GM12864 (cell line): ENCODE measurements at places on chromosomes 2 and 18.

DNA sequence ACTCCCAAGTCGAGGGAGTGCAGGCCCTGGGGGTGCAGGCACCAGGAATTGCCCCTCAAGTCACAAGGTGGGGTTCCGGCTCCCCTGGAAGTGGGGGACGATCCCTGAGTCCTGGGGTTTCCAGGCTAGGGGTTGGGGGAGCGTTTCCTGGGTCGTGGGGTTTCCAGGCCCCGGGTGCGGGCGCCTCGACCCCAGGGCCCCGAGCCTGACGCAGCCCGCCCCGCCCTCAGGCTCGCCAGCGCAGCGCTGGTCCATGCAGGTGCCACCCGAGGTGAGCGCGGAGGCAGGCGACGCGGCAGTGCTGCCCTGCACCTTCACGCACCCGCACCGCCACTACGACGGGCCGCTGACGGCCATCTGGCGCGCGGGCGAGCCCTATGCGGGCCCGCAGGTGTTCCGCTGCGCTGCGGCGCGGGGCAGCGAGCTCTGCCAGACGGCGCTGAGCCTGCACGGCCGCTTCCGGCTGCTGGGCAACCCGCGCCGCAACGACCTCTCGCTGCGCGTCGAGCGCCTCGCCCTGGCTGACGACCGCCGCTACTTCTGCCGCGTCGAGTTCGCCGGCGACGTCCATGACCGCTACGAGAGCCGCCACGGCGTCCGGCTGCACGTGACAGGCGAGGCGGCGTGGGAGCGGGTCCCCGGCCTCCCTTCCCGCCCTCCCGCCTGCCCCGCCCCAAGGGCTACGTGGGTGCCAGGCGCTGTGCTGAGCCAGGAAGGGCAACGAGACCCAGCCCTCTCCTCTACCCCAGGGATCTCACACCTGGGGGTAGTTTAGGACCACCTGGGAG is 12.0 kb downstream of the SIGLEC15 start:
- DNase-seq = no peak

- DNase-seq = no peak
Observed at GRCh38 chr2:185374878-185375277, 363.7 kb upstream of the FSIP2 start.

DNA sequence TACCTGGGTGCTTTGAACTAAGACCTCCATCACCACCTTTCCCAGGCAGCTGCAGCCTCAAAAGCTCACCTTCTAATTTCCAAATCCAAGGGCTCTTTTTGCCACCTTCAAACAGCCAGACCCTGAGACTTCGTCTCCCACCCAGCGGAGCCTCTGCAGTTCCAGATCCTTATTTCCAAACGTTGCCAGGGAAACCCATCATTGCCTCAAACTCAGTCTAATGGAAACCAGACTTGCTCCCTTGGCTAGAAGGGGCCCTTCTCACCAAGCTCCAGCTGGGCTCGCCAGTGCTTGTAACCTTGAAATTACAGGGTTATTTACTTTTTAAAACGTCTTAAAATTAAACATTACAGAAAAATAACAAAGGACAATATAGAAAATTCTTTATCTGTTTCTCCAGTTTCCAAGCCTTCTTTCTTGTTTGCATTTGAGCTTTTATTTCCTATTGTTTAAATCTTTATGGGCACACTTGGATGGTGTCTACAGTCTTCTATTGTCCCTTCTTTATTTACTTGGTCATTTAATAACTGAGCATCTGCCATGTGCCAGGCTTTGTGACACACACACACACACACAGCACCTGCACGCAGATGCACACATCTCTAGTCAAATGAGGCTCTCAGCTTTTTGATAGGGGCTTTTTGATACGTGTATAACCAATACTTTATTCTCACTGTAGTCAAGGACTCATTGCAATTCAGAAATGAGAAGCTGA is 36.1 kb downstream of the TRPM8 start:
- DNase-seq = no peak

DNA sequence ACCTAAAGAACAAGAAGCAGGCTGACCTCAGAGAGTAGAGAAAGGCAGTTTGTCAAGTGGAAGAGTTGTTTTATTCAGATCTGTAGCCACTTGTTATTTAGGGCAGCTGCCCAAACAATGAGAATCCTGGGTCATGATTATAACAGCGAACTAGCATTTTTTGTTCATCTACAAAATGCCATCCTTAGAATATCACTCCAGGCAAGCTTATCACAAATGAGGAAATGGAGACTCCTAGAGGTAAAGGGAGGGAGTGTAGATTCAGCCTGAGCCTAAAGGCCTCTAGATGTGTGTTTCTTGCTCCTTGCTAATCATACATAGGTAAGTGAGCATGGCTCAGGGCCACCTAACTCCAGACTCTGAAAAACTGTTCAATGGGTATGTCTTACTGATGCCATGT is 126.1 kb downstream of the HNMT start:
- DNase-seq = no peak

GRCh38 chr2:65228263-65228750 is 676 bp downstream of the ACTR2 start:
- DNase-seq = peak; percentile 57
